T follicular helper cell (primary cell): ENCODE measurements at places on chromosomes 5 and 9.

GRCh38 chr9:95406121-95406520 lies 88.6 kb upstream of the FANCC start:
- DNase-seq = no peak

DNA sequence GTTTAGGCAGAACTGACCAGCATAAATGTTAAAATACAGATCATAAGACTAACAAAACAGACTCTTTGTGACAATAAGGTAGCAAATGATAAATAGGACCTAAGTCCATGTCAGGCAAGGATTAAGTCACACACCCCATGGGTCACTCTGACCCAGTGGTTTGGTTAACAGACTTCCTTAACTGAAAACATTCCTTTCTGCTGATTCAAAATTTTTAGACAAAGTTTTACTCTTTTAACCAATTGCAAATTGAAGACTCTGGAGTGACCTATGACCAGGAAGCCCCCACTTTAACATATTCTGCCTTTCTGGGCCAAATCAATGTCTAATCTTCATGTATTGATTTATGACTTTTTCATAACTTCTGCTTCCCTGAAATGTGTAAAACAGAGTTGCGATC lies 4.9 kb upstream of the NXNL2 start:
- no peak for DNase-seq

GRCh38 chr9:109113892-109114609 lies 5.7 kb downstream of the TMEM245 start:
- no peak for DNase-seq

DNA sequence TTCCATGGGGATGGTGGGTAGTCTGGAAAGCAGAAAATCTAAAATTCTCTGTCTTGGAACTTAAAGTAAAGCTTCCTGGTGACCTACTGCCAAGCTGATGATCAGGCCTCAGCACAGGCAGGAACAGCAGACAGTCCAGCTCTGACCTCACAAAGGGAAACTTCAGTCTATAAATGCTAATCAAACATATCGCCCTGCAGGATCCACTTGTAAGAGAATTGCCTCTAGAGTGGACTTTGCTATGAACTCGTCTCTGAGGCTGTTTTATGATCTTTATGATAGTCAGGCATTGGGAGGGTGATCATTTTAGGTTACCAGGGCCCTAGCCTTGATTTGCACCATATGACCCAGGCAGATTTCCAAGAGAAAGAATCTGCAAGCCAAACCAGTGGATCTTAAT lies 67.6 kb upstream of the SELENOP start:
- DNase-seq = no peak

GRCh38 chr5:168585119-168585856 lies 6.1 kb upstream of the PANK3 start:
- no peak for DNase-seq

DNA sequence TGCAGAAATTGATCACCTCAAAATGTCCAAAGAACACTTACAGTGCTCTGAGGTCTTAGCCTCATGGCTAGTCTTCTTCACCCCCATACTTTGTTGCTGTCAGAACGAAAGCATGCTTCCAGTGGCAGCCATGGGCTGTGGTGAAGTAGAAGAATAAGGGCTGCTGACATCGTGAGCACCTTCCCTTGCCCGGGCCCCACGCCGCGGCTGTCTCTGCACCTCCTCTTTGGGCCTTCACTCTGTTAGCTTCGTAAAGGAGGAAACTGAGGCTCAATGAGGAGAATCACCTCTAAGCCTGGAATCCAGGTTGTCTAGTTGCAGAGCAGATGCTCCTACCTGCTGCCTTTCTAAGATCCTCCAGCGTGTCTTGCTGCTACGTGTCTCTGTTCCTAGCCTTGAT lies 139.5 kb upstream of the SLC28A3 start:
- DNase-seq = no peak

DNA sequence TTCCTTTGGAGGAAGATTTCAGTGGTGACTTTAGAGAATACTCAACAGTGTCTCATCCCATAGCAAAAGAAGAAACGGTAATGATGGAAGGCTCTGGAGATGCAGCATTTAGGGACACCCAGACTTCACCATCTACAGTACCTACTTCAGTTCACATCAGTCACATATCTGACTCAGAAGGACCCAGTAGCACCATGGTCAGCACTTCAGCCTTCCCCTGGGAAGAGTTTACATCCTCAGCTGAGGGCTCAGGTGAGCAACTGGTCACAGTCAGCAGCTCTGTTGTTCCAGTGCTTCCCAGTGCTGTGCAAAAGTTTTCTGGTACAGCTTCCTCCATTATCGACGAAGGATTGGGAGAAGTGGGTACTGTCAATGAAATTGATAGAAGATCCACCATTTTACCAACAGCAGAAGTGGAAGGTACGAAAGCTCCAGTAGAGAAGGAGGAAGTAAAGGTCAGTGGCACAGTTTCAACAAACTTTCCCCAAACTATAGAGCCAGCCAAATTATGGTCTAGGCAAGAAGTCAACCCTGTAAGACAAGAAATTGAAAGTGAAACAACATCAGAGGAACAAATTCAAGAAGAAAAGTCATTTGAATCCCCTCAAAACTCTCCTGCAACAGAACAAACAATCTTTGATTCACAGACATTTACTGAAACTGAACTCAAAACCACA lies 67.4 kb downstream of the VCAN start:
- no peak for DNase-seq

- DNase-seq = no peak
Observed at GRCh38 chr5:130884023-130884422, 281.0 kb downstream of the HINT1 start.

- DNase-seq = no peak
Observed at GRCh38 chr5:88480801-88481499, 212.3 kb upstream of the TMEM161B start.

GRCh38 chr5:158845941-158846340 lies 253.8 kb downstream of the EBF1 start:
- no peak for DNase-seq

GRCh38 chr5:116525674-116526073 lies 48.9 kb downstream of the SEMA6A start:
- no peak for DNase-seq

DNA sequence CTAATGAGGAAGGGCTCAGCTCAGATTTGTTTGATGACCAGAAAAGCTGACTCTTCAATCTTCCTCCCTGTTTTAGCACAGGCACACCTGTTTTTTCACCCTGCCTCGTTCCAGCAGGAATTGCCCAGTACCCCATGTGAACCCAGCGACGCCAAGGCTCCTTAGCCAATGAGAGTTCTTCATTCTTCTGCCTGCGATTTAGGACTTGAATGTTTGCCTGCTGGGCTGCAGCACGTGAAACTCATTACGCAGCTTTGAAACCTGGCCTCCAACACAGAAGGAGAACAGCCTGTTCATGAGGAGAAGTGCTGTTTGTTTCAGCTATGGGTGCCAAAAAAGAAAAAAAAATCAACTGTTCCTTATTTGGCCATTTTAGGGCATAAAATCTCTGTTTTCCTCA lies 315.5 kb downstream of the TRPM3 start:
- no peak for DNase-seq

DNA sequence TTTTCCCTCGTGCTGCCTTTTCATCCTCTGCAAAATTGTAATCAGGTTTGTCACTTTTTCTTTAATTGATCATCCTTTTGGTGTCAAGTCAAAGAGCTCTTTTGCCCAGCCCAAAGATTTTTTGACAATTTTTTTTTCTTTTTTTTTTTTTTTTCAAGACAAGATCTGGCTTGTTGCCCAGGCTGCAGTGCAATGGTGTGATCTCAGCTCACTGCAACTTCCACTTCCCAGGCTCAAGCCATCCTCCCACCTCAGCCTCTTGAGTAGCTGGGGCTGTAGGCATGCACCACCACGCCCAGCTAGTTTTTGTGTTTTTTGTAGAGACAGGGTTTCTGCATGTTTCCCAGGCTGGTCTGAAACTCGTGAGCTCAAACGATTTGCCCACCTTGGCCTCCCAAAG lies 36.7 kb downstream of the CDK7 start:
- DNase-seq = no peak

GRCh38 chr9:106983346-106983745 lies 120.4 kb downstream of the ZNF462 start:
- DNase-seq = no peak

GRCh38 chr5:135422419-135422818 lies 23.4 kb upstream of the MACROH2A1 start:
- DNase-seq = no peak

GRCh38 chr5:80239680-80240367 lies 16.0 kb downstream of the SERINC5 start:
- DNase-seq = no peak

- no peak for DNase-seq
Observed at GRCh38 chr9:27534131-27534530, 4.5 kb upstream of the MOB3B start.

DNA sequence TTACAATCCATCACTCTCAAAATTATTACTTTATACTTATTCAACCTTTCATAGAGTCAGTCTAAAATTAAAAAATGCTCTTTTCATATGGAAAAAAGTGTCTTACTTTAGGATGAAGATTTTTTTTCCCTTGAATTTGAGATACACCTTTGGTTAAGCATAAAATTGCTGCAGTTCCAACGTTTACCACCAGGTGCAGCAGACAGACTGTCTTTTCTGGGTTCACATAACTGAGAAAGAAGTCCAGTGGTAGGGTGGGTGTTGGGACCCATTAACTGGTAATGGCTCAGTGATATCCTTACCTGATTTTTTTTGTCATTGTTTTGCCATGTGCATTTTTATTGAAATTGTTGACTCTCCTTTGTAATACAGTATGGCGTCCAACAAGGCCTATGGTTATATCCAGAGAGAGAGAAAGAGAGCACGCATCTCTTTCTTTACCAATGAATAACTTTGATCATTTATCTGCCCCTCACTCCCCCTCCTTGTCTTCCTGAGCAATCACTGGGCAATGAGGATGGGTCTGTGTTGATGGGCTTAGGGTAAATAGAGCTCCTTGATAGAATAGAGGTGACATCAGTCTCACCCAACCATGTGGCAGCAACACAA lies 98.4 kb downstream of the FBXL7 start:
- no peak for DNase-seq
